ENCODE measurements at places on chromosomes 5 and 9. TPM values are rescaled to one million over a fixed set of nuclear protein-coding genes. Genes with fewer than 3 reads are reported as not detected.
A peak's percentile ranks its signal among the peaks of the same experiment; 100 is the strongest.

Gene ADAMTSL2
- total RNA-seq = not detected

Gene LRRC26
- not detected for total RNA-seq

Gene CFAP90
- not detected for total RNA-seq

Gene MAMDC2
- total RNA-seq = not detected

Gene C9orf78
- 102 TPM for total RNA-seq

Gene HACD4
- 9.3 TPM for total RNA-seq

Gene ADAMTSL1
- not detected for total RNA-seq

Gene FAM81B
- total RNA-seq = not detected

Gene TRAF1
- total RNA-seq = 131 TPM

DNA sequence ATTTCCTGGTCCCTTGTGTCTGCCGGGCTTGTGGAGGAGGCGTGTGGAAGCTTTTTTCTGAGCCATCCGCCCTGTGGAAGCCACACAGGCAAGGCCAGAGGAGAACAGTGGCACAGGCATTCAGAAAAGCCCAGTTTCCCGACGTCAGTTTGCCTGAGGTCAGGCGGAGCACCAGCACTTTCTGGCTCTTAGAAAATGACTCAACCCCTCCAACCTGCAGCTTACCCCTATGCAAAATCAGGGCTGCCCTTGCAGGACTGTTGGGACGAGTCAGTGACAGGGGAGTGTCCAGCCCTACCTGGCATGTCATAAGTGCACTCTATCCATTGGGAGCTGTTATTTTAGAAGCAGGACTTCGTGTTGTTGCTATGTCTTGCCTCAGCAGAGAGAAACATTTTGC is 216.0 kb downstream of the NR3C1 start:
- DNase-seq = no peak
- no peak overlapping the region for H3K4me3 ChIP-seq
- H3K27ac ChIP-seq = no peak overlapping the region
- H3K4me1 ChIP-seq = peaks cover 14% of the 10 kb centered on the region
- H3K36me3 ChIP-seq = no peaks in the 10 kb centered on the region

DNA sequence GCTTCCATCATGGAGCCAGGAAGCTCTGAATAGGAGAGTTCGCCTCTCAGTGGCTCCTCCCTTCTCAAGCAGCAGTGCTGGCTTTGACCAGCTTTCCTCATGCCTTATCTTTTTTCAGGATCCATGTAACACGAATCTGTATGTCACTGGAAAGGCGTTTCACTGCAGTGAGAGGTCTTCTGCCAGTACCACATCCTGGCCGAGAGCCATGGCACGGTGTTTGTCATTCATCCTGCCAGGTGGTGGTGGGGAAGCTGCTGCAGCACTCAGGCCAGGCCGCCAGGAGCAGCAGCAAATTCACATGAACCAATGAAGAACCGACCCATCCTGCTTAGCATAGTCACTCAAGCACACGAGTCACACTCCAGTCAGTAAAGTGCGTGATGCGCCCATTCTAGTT is 179.0 kb downstream of the FANCC start:
- DNase-seq = no peak
- no peaks in the 10 kb centered on the region for H3K36me3 ChIP-seq
- no peaks in the 10 kb centered on the region for H3K4me1 ChIP-seq
- H3K27me3 ChIP-seq = no peaks in the 10 kb centered on the region
- no peak overlapping the region for H3K4me3 ChIP-seq

DNA sequence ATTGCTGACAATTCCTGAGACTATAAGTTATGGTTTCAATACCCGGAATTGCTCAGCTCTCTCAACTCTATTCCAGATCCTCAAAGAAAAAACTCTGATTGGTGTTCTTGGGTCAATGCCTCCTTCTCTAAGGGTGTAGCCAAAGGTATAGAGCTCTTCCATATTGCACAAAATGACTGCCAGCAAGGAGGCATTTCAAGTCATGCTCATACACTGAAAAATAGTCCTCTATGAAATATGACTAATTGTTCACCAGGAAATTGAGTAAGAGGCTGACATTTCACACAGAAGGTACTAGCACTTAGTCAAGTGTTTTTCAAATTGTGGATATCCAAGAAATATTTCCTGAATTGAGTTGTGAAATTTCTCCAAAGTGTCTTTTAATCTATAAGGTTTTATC is 111.1 kb upstream of the KLF9 start:
- H3K4me3 ChIP-seq = no peak overlapping the region
- no peaks in the 10 kb centered on the region for H3K36me3 ChIP-seq
- H3K27me3 ChIP-seq = no peaks in the 10 kb centered on the region

GRCh38 chr9:111525056-111525977 is at the start of gene ZNF483:
TSS of gene ZNF483 (plus strand) at chr9:111525179. CDS start at chr9:111527396, 2,217 bp downstream.
- peak within 1 kb of the TSS; percentile 86 for H3K27ac ChIP-seq
- DNase-seq = peak; percentile 72
- peaks cover 6% of the 10 kb centered on the region for H3K4me1 ChIP-seq
- H3K27me3 ChIP-seq = no peaks in the 10 kb centered on the region
- peak within 1 kb of the TSS; percentile 84 for H3K4me3 ChIP-seq

DNA sequence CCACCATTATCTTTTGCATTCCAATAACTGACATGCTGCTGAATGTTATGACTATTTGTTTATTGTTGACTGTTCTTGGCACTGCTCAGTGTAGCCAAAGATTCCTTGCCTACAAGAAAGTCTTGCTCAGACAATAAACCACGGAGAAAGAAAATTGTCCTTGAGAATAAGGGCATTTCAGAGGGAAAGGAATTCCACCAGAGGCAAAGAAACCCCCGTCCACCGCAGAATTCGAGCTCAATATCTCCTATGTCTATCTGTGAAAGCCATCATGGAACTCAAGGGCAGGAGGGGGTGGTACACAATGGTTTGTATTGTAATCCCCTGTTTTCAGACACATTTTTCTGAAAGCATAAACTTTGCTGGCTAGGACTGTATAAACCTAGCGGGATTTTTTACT is 70.3 kb upstream of the ADAMTS16 start:
- H3K4me3 ChIP-seq = no peak overlapping the region
- no peak for DNase-seq
- no peaks in the 10 kb centered on the region for H3K36me3 ChIP-seq
- no peaks in the 10 kb centered on the region for H3K4me1 ChIP-seq

GRCh38 chr5:134092875-134093274 is 21.6 kb upstream of the TCF7 start:
- DNase-seq = no peak
- H3K27ac ChIP-seq = peak overlapping the region; percentile 69
- H3K27me3 ChIP-seq = no peaks in the 10 kb centered on the region
- peaks cover 59% of the 10 kb centered on the region for H3K4me1 ChIP-seq
- peaks cover 3% of the 10 kb centered on the region for H3K36me3 ChIP-seq
- H3K4me3 ChIP-seq = no peak overlapping the region

DNA sequence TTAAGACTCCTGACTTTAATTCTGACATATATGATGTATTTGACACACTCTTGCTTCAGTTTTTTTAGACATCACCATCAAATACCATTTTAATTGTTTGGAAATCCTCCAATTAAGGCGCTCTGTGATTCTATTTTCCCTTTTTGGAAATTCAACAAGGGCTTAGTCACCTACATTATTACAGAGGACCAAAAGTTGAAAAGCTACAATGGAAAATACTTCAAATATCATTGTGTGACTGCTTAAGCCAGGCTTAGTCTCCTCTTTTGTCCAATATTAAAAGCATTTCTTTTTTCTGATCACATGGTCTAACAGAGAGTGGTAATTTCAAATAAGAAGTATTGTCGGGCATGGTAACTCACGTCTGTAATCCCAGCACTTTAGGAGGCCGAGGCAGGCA is 160.3 kb downstream of the CEMIP2 start:
- no peaks in the 10 kb centered on the region for H3K27me3 ChIP-seq
- H3K4me1 ChIP-seq = no peaks in the 10 kb centered on the region

- no peak overlapping the region for H3K4me3 ChIP-seq
- peaks cover 4% of the 10 kb centered on the region for H3K4me1 ChIP-seq
- no peak overlapping the region for H3K27ac ChIP-seq
- no peaks in the 10 kb centered on the region for H3K36me3 ChIP-seq
- no peak for DNase-seq
Observed at GRCh38 chr5:73454379-73455036, 5.9 kb upstream of the FOXD1 start.

- H3K27ac ChIP-seq = no peak overlapping the region
- DNase-seq = no peak
- H3K36me3 ChIP-seq = no peaks in the 10 kb centered on the region
- no peaks in the 10 kb centered on the region for H3K27me3 ChIP-seq
- H3K4me3 ChIP-seq = no peak overlapping the region
Observed at GRCh38 chr9:78133751-78134150, 102.1 kb upstream of the CEP78 start.

DNA sequence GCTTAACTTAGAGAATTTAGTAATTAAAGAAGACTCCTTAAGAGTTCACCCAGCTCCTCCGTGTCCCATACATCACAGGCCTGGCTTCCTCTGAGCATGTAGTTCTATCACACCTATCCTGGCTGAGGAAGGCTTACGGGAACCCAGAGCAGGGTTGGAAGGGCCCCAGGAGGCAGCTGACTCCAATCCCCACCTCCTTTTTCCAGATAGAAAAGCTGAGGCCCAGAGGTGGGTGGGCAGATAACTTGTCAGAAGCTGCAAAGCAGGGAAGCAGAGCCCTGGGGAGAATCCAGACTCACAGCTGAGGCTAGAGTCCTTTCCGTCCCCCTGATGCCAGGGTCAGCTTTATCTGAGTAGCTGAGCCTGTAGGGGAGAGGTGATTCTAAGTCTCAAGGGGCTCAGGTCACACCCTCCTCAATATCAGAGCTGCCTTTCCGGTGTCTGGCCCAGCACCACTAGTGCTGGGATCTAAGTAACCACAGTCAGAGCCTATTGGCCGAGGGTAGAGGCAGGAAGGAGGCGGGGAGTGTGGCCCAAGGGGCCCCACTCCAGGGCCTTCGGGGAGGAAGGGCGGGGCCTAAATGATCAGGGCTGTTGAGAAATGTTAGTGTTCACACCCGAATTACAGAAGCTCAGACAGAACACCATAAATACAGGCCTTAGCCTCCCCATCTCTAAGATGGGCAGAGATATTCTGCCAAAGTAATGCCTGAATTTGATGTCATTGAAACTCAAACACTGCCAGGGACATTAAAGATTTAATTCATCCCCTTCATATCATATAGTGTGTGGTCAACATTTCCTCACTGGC is 9.9 kb downstream of the CCDC69 start:
- no peaks in the 10 kb centered on the region for H3K36me3 ChIP-seq
- peaks cover 82% of the 10 kb centered on the region for H3K4me1 ChIP-seq
- peak; percentile 78 for DNase-seq
- H3K27ac ChIP-seq = peak overlapping the region; percentile 93
- peak overlapping the region; percentile 74 for H3K4me3 ChIP-seq

DNA sequence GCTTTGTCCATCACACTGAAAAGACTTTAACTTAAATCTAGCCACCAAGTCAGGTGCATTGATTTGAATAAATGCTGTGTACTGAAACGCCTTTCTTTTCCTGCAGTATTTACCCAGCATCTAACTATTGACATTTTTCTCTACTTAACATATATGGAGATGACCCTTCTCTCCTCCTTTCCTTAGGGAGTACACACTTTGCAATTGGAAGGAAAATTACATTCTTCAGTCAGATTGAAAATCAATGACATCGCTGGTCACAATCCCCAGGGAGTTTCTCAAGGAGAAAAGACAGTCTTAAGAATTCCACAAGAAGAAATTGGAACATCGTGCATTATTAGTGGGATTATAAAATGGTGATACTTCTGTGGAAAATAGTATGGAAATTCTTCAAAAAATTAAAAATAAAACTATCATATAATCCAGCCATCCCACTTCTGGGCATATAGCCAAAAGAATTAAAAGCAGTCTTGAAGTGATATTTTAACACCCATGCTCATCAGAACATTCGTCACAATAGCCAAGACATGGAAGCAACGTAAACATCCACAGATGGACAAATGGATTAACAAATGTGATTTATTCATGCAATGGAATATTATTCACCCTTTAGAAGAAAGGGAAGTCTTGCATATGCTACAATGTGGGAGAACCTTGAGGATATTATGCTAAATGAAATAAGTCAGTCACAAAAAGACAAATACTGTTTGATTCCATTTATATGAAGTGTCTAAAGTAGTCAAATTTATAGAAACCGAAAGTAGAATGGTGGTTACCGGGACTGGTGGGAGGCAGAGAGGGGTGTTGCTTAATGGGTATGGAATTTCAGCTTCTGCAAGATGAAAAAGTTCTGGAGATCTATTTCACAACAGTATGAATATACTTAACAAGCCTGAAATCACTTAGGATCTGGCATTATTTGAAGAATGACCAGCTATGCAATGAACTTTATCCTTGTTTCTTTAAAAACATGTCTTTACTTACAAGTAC is 14.3 kb upstream of the FREM1 start:
- H3K27ac ChIP-seq = no peak overlapping the region
- H3K36me3 ChIP-seq = no peaks in the 10 kb centered on the region
- DNase-seq = no peak
- H3K27me3 ChIP-seq = no peaks in the 10 kb centered on the region
- no peaks in the 10 kb centered on the region for H3K4me1 ChIP-seq

GRCh38 chr5:124963236-124963919 is 216.9 kb upstream of the ZNF608 start:
- no peak overlapping the region for H3K4me3 ChIP-seq
- H3K27ac ChIP-seq = no peak overlapping the region
- H3K4me1 ChIP-seq = no peaks in the 10 kb centered on the region

GRCh38 chr5:11897781-11898180 is 6.5 kb downstream of the CTNND2 start:
- DNase-seq = no peak
- no peak overlapping the region for H3K4me3 ChIP-seq
- H3K27ac ChIP-seq = no peak overlapping the region
- no peaks in the 10 kb centered on the region for H3K4me1 ChIP-seq

DNA sequence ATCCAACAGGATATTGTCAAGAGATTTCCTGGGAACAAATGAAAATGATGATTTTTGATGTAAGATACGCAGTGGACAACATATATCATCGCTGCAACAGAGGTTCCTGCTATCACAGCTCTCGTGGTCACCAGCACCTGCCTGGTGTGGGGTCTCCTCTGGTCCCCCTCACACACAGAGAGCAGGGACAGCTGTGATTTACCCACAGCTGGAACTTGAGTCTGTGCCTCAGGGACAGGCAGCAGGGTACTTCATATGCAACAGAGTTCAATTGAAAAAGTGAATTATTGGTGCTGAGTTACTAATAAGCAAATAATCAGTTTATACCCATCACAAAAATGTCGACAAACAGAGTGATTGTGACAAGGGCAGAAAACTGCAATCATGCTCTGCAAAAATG is 93.4 kb downstream of the LMX1B start:
- peaks cover 3% of the 10 kb centered on the region for H3K4me1 ChIP-seq
- no peaks in the 10 kb centered on the region for H3K36me3 ChIP-seq
- peak; percentile 2 for DNase-seq
- H3K27me3 ChIP-seq = no peaks in the 10 kb centered on the region
- no peak overlapping the region for H3K4me3 ChIP-seq
- no peak overlapping the region for H3K27ac ChIP-seq

DNA sequence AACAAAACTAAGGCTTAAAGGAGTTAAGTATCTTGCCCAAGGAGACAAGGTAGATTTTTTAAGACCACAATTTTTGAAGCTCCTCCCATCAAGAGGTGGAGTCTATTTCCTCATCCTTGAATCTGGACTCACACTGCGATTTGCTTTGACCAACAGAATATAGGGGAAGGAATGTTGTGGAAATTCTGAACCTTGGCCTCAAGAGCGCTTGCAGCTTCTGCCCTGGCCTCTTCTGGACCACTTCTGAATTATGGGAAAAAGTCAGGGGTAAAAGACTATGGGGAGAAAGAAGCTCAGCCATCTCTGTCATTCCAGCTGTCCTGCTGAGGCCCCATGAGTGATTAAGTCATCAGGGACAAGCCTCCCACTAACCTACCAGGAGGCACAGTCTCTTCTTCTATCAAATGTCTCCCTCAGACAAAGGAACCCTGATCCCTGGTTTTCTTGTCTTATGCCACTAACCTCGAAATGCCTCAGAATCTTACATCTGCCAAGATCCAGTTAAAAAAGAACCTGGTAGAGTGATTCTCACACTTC is 25.9 kb downstream of the MAPKAP1 start:
- peaks cover 4% of the 10 kb centered on the region for H3K36me3 ChIP-seq
- H3K4me1 ChIP-seq = no peaks in the 10 kb centered on the region
- H3K27me3 ChIP-seq = no peaks in the 10 kb centered on the region
- H3K27ac ChIP-seq = no peak overlapping the region

All from naive thymus-derived CD4-positive, alpha-beta T cell (primary cell).